AG09309 (cell line): ENCODE measurements at places on chromosomes 5 and 9.
A peak's percentile ranks its signal among the peaks of the same experiment; 100 is the strongest.

DNA sequence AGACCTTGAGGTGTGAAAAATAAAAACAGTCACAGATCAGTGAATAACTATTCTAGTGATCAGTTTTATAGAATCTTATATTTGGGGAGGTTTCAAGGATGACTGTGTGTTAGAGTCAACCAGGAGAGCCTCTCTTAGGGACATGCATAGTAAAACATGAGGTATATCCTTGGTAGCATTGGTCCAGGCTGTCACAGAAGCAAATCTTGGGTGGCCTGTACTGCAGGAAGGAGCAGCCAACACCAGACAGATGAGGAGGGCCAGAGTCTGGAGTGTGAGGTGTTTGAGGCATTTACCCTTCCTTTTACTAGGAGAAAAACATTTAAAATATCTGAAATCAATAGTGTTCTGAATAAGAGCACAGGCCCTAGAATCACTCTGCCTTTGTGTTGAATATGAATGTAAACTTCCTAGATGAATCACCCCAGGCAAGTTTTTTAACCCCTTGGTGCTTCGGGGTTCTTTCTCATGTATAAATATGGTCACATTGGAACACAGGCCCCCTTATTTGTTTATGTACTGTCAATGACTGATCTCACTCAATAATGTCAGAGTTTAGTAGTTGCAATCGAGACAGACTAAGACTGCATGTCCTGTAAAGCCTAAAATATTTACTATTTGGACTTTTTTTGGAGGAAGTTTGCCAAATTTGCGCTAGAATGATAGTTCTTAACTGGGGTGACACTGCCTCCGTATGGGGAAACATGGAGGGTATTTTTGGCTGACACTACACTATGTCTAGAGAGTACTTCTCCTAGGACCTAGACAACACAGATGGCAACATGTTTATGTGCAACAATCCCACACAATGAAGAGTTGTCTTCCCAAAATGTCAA, 416.5 kb upstream of the POU5F2 start:
- no peak for DNase-seq

- peak; percentile 3 for DNase-seq
Observed at GRCh38 chr5:78008356-78008967, 232.3 kb upstream of the TBCA start.

- DNase-seq, result no peak
Observed at GRCh38 chr9:125579030-125579932, 127.7 kb downstream of the MAPKAP1 start.

DNA sequence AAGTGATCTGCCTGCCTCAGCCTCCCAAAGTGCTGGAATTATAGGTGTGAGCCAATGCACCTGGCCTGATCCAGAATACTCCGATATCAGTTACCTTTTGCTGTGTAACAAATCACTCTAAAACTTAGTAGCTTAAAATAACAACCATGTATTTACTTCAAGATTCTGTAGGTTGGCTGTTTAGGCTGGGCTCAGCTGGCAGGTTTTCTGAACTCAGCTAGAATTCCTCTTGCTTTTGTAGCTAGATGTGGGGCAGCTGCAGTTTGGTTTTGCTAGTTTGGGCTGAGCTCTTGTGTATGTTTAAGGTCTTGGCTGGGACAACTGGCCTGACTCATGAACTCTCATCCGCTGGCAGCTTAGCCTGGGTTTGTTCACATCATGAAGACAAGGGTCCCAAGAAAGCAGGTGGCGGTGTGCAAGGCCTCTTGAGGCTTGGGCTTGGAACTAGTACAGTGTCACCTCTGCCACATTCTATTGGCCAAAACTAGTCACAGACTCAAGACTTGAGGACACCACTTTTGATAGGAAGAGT, 138.3 kb upstream of the SHB start:
- DNase-seq, result no peak

DNA sequence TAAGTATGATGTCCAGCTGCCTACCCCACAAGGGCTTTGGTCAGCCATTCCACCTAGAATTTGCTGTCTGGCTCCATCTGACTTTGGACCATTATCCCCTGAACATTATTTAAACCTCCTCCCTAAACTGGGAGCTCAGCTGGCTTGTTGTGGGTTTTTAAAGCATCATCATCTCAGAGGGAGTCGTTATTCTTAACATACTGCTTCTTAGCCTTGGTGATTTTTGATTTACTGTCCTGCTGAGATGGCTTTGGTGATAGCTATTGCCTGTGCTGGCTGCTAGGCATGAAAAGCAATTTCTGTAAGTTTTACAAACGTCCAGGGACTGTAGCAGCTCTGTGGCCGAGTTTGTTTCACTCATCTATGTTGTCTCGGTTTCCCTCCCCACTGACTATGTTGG, 256.1 kb downstream of the NR3C1 start:
- no peak for DNase-seq

DNA sequence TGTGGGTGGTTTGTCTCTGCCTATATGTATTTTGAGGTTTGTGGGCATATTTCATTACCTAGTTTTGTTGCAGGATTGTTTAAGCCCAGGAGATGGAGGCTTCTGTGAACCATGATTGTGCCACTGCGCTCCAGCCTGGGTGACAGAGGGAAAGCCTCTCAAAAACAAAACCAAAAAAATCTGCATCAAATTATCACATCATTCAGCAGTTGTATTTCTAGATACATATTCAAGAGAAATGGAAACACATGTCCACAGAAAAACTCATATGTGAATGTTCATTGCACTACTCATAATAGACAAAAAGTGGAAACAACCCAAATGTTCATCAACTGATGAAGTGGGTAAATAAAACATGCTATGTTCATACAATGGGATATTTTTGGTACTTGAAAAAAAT, 29.9 kb downstream of the HSPA4 start:
- no peak for DNase-seq

DNA sequence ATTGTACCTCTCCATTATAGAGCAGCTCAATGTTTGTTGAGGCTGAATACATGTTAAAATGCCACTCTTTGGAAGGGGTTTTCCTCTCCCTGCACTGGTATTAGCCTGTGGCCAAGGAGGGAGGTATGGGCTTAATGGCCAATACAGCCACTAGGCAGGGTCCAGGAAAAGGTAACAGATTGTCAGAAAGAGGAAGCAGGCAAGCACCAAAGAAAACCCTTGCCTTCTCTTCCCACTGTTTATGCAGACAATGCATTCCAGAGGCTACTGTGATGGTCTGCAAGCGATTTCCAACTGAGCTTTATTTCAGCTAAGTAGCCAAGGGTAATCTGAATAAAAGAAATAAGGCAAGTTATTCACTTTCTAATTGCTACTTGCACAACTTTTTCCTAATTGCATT, 95.3 kb upstream of the SLC27A6 start:
- no peak for DNase-seq

GRCh38 chr5:123104607-123105006, 15.6 kb downstream of the PRDM6 start:
- DNase-seq, result no peak

DNA sequence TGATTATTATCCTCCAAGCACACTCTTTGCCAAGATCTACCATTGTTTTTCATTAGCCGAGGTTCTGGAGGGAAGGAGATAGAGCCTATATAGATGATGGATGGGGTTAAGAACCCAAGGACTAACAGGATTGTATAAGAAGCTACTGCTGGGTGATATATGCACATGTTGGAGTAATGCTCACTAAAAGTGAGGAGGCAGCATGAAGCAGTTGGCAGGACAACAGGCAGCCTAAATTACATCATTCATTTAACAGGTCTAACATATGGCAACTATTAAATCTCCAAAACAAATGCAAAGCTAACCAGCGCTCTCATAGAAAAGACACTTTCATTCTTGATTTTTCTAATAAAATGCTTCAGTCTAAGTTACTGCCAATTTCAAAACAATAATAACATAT, 293.2 kb downstream of the EPB41L4A start:
- DNase-seq, result no peak

GRCh38 chr5:119789406-119790117, 160.2 kb downstream of the FAM170A start:
- DNase-seq, result no peak

GRCh38 chr5:64688965-64689364, 1.3 kb upstream of the SHISAL2B start:
- no peak for DNase-seq

GRCh38 chr9:120528829-120529228, 51.1 kb downstream of the CDK5RAP2 start:
- no peak for DNase-seq

GRCh38 chr5:40738502-40738901, 17.3 kb downstream of the TTC33 start:
- no peak for DNase-seq

DNA sequence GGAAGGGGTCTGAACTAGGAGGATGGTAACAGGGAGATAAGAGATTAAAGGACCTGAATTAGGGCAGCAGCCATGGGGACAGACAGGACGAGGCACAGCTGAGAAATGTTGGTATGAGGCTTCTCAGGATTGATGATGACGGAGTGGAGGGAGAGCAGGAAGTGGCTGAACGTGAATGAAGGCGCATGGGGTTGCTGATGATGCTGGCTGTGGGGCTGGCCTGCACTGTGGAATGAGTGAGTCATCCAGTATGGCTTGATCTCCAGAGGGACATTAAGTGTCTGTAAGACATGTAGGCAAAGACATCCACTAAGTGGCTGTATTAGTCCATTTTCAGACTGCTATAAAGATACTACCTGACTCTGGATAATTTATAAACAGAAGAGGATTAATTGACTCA, 256.4 kb downstream of the ICE1 start:
- no peak for DNase-seq

DNA sequence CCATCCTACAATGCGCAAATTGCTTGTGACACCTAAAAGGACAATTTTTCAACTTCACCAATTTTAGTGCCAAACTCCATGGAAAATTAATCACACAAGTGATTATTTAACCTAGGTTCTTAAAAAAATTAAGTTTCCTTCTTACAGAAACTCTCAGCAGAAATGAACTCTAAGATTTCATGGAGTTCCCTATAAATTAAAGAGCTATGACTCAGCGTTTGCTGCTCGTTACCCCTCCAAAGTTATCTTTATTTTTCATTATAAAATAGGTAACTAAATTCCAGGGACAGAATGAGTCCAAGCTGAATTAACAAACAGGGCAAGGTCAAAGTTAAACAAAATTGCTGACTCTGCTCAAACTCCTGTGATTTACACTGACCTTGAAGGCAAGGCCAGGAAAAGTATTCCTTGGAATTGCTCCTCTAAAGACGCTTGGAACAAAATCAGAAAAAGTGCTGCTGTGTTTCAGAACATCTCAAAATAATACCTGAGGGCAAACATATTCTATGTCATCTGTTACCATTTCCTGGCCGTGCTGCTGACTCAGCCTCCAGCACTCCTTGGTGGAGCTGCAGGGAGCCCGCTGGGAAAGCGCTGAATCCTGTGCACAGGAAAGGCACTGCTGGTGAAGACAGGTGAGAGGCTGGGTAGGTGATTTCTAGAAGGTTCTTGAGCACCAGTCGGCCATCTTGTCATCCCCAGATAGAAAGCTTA, 2.5 kb upstream of the CMBL start:
- DNase-seq, result no peak

DNA sequence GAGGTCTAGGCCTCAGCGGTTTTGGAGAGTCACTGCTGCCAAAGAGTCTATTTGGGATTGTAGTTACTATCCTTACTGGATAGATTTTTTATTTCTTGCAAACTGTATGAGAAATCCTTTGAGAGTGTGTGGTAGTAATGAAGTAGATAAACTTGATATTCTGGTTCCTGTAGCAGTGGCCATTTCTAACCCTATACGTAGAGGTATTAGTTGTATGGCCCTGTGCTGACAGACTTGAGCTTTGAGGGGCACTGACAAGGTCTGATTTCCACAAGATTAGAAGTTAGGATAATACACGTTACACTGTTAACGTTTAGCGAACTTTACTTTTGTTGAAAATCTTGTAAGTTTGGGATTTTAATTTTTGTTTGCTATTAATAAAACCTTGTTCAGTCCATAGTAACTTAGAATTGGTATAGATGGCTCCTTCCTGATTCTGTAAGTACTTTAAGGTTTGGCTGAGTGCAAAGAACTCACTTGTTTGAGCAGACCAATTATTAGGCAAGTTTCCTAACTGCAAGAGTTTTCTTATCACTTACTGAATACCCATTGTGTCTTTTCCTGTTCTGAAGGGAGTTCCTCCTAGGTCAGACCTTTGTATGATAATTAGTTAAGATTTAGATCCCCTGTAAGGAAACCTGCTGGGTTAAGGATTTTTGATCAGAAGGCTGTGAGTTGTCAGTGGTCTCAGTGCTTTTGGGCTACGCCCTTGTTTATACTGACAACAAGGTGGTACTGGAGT, 31.4 kb downstream of the GCNT1 start:
- no peak for DNase-seq

DNA sequence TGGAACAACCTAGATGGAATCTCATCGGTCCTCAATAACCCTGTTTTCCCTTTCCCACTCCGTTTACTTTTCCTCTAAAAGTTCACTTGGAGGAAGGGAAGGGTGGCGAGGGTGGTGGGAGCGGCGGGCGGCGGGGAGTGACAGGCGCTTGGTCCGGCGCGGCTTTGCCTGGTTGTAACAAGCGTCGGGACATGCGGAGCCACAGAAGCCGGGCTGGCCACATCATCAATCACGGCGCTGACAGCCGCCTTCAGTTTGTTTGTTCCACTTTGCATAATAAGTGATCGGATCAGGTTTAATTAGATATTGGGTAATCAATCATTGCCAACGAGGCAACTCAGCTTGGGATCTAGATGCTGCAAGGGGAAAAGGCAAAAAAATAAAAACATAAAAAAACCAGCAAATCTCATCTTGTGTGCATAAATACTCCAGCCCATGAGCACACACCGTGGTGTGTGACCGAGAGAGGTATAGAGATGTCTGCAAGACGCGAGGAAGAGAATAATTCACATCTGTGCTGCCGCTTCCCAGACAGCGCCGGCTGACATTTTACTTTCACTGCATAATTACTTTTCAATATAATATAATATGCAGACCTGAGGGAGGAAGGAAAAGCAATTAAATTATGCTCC, 396.2 kb upstream of the IRX4 start:
- no peak for DNase-seq

- no peak for DNase-seq
Observed at GRCh38 chr5:61299261-61299681, 32.8 kb upstream of the ZSWIM6 start.

- no peak for DNase-seq
Observed at GRCh38 chr5:131634666-131634995, 398 bp downstream of the RAPGEF6 start.

DNA sequence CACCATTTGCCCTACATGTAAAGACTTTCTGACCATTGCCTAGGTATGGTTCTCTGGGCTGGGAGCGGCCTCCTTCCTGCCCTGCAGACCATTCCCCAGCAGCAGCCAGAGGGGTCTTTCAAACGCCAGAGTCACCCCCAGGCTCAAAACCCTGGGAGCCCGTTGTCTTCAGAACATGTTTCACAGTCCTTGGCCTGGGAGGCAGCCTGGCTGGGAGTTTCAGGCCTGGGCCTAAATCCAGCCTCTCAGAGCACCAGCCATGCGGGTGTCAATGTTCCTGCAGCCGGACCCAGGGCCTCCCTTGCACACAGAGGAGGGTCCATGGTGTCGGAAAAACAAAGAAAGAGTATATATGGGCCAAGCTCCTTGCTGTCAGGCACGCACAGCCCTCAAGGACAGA, 145.2 kb upstream of the FOXD4L5 start:
- no peak for DNase-seq
